ENCODE measurements at places on chromosomes 11 and 22. TPM values are rescaled to one million over a fixed set of nuclear protein-coding genes. Genes with fewer than 3 reads are reported as not detected.

DNA sequence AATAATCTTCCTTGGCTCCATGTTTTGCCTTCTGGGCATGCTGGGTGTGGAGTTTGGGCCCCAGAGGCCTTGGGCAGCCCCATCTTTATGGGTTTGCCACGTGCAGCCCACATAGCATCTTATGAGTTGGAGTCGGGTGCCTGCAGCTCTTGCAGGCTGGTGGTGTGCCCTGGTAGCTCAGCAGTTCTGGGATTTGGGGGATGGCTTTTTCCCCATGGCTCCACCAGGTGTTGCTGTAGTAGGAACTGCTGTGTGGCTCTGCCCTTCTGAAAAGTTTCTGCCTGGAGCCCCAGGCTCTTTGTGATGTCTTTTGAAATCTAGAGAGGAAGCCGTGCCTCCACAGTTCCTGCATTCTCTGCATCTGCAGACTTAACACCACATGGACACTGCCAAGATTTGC, 16.8 kb downstream of the EED start:
- no peak for DNase-seq

DNA sequence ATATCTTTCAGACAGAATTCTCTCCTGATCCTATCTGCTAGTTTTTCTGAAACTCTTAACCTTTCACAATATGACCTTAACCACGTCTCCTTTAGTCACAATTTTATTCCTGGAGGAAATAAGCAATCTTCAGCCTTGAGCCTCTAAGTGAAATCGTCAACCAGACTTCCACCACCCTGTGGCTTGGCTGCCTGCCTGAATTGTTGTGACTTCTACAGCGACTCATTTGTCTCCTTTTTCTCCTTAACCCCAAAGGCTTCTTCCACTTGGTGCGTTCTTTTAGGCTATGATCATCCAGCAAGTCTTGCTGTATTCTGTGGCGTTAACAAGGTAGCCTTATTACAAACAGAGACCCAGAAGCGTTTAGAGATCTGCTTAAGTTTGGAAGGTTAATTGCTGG, 535.1 kb upstream of the ARHGAP42 start:
- no peak for DNase-seq

- DNase-seq: no peak
Measured at GRCh38 chr11:88384004-88384668, 46.6 kb upstream of the CTSC start.

DNA sequence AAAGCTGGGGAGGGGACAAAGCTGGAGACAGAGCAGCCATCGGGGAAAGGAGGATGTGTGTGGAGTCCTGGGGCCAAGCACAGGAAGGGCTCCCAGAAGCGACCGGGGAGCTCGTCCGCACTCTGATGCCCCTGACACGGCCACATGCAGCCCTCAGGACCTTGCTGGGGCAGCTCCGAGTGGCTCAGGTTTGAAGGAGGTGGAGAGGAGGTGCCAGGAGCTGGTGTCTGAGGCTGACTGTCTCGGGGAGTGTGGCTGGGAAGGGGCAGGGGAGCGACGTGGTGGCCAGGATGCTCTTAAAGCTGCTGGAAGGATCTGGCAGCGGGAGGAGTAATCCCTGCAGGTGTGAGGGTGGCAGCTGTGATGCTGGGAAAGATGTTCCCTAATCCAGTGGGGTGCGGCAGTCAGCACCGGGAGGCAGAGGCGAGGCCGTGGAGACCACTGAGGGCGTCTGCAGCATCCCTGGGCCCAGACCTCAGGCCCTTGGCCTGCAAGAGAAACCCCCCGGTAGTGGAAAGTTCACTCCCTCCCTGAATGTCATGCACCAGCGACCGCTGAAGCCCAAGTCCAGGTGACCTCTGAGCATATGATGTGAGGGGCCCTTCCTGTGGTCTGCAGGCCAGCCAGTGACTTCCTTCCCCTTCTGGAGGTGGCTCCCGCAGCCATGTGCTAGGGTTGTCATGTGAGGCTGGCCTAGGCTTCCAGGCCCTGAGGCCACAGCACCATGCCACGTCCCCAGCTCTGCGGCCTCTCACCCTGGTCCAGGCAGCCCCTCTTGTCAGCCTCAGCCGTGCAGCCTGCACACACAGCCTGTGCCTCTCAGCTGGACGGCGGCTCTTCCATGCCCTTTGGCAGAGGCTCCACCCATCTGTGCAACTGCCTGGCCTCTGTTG, 17.2 kb upstream of the CTSD start:
- DNase-seq: no peak

GRCh38 chr11:45451766-45452440, 165.8 kb upstream of the SYT13 start:
- no peak for DNase-seq

DNA sequence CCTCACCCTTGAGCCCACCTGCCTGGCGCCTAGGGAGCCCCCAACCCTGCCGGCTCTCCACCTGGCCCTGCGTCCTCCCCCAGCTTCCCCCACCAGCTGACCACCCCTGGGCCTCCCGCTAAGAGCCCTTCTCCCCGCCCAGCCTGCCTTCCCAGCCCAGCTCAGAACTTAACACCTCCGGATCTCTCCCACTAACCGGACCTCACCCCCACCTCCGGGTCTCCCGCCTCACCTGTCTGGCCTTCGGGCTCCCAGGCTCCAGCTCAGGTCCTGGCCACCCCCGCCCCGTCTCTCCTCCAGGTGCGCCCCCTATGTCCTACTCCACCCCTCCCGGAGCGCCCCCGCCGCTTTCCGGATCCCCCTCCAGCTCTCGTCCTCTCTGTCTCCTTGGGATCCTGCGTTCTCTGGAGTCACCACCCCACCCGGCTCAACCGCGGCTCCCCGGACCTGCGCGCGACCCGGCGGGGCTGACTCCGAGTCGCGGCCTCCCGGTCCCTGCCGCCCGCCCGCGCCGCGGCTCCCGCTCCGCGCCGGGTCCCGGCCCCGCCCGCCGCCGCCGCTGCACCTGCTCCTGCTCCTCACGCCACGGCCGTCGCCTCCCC, at the start of gene KCNJ11:
TSS of gene KCNJ11 (minus strand) at position 51 of the 602 bp plus-strand sequence. CDS start 568 bp downstream, outside the sequence.
- DNase-seq: no peak

DNA sequence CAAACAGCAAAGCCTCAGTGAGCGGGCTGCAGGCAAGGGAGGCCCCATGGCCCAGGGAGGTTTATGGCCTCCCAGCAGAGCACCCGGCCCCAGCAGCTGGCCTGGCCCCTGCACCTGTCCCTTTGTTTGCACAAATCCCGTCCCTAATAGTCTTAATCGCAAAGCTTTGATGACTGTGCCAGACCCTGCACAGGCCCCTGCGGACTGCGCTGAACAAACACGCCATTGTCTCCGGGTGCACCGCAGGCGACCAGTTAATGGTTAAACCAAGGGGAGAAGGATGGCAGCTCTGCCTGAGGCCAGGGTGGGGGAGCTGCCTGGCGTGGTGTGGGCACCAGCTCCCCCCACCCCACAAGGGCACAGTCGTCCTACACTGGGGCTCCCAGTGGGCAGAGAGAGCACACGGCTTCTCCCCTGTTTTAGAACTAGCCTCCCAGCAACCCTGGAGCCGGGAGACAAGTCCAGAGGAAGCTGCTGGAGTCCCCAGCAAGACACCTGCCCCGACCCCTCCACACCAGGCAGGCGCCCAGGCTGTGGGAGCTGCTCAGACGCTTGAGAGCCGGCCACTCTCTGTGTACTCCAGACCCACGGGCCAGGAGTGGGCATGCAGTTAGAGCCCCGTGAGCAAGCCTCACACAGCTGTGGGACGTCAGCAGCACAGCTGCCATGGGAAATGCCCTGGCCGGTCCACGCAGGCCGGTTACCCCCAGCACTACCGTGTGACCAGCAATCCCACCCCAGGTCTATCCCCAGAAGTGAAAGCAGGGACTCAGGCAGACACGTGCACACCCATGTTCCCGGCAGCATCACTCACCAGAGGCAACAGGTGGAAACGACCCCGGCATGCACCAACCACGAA, 39.7 kb upstream of the TH start:
- DNase-seq: peak; percentile 99

DNA sequence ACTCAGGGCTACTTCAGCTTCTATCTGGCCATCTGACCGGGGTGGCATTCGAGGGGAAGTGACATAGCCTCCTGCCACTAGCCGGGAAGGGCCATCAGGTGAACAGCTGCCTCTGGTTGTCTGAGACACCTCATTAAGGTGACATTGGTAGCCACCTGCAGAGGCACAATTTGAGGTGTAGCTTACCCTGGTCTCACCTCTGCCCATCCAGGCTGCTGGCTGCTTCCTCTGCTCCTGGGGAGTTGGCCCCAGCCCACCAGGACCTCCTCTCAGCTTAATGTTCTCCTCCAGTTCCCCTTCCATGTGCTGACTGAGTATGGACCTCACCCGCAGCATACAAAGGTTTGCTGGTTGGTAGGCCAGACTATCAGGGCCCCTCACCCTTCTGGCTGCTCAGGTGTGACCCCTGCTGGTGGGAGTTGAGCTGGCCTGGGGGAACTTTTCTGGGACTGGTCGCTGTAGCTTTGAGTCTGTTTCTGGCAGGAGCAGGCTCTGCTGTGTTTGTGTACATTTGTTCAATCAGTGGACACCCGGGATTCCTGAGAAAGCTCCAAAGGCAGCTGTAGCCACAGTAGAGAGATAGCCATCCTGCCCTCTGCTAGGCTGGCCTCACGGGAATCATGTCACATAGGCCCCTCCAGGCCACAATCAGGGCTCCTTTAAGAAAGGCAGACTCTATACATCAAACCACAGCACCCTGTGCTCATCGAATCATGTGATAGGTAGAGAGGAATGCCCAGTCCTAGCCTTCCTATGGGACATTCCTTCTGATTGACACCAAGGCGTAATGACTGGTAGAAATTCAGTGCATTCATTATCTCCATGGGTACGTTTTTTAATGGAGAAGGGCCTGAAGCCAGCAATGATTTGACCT, 295.1 kb upstream of the PLET1 start:
- DNase-seq: peak; percentile 21

DNA sequence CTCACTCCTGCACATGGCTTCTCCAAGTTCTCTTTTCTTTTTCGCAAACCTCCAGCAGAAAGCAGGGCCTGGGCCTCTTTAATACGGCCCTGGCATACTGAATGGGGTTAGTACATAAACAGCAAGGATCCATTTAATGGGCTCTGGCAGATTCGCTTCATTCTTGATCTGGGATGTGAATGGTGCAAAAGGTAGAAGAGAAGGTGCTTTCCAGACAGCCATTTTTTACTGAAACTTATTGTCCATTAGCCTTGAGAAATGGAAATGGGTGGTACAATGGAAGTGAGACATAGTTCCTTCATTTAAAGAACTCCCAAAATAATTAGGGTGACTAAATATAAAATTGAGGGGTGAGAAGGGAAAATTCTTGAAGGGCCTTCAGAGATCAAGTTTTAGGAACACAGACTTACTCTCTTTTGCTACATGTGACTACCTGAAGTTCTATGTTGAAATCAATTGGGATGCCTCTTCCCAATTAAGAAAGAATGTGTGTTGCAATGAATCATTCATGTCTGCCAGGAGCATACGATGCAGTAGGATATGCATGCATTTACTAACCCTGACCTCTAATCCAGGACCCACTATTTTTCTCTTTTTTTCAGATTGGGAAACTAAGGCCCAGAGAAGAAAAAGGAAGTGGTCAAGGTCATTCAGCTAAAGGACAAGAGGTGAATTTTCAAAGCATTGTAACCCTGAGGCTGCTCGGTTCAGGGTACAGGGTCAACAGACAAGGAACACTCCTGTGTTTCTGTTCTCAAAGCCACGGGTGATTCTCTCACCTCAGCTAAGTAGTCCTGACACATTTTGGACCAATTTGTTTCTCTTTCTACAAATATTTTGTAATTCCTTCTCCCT, 144.1 kb downstream of the BBOX1 start:
- DNase-seq: no peak

DNA sequence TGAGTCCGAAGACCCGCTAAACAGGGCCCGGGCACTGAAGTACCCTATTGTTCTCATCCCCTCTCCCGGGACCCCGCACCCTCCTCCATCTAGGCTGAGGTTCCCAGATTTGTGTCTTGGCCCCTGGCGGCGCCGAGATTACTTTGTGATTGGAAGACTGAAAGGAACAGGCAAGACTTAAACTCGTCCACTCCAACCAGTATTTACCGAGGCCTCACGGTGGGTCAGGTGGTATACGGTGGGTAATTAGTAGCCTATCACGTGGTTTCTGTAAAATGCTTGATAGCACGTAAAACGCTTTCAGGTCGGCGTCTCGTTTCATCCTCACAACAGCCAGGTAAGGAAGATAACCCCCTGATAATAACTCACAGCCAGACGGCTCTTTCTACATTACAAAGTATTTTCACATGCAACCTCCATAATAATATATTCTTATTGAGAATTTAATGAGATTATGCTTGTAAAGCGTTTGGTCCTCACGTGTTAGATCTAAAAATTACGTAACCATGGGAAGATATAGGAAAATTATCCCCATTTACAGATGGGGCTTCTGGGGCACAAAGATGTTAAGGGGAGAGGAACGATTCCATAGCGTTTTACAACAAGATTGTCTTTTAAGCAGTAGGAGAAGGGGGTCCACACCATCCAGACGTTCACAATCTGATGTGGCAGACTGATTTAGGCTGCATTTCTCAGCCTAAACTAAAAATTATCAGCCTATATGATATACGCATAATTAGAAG, 642 bp upstream of the PIK3C2A start:
- peak; percentile 87 for DNase-seq

Gene MMP12
- polyA plus RNA-seq: not detected

Gene OR5P2
- not detected for polyA plus RNA-seq

Gene MB
- polyA plus RNA-seq: 0.07 TPM

Gene CAPN1
- 92.6 TPM for polyA plus RNA-seq

Gene MPEG1
- polyA plus RNA-seq: not detected

Gene PANX3
- polyA plus RNA-seq: not detected
